Ammon's horn (tissue), 1 donor: ENCODE measurements at places on chromosomes 1 and 21.

DNA sequence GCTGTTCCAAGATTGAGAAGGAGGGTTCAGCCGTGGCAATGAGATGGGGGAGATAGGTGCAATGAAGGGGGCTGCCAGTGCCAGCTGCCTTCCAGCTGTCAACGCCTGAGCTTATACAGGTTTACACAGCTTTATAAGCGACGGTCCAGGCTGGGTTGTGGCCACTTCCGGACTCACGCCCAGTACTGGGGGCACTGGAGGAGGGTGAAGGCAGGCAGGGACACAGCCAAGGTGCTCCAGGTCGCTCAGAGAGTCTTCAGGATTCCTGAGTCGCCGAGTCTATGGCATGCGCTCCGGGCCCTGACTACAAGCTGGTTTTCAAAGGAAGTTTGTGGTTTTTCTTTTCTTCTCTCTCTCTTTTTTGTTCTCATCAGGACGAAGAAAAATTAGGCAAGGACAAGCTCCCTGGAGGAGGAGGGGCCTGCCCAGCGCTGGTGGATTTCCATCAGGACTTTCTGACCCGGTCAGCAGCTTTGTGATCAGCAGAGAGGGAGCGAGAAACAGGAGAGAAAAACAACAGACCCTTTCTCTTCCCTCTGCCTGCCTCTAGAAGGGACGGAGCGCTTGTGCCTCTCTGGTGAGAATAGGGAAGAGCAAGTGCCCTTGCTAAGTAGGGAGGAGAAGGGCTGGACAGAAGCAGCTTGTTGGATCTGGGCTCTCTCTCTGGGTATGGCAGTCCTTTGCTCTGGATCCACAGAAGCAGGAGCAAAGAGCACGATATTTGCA is at the start of gene MINDY1:
TSS of gene MINDY1 (minus strand) at position 576 of the 726 bp plus-strand sequence. CDS start 4,285 bp downstream, outside the sequence.
- DNase-seq, result peak; percentile 97

DNA sequence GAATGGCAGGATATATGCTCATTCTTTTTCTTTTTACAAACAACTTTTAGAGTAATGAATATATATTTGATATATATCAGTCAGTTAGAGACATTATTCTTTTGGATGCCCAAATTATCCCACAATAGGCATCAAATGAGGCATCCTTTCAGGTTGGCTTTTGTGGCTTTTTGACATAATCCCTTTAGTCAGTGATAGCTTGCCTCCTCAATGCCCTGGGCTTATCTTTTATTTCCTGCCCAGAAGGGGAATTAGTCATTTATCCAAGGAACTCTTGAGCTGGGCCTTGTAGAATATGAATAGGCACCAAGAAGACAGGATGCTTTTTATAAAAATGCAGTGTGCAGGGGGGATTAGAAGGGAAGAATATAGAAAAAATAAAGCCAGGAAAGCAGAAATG is 22.2 kb downstream of the EPHX4 start:
- DNase-seq, result no peak

GRCh38 chr1:240189386-240189989 is 97.8 kb downstream of the FMN2 start:
- DNase-seq, result peak; percentile 25

GRCh38 chr1:12409681-12410080 is 179.9 kb downstream of the VPS13D start:
- peak; percentile 22 for DNase-seq

- no peak for DNase-seq
Measured at GRCh38 chr1:20604678-20605077, 15.8 kb downstream of the CDA start.

DNA sequence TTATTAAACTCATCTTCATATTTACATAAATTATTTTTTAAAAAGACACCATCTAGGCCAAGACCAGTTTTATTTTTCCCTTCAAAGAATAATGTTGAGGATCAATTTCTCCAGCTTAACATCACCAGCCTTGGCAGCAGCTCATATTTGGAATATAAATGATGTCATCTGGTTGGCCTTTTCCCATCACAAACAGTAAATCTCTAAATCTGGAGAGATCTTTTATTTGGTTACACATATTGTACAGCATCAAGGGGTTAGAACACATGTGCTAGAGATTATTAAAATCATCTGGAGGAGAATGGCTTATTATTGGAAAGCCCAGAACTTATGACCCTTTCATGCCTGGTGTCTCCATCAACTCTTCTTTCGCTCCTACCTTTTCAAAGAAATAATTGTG is 508.8 kb downstream of the PLPP3 start:
- DNase-seq, result no peak

GRCh38 chr1:84573481-84573966 is 716 bp downstream of the CTBS start:
- no peak for DNase-seq

DNA sequence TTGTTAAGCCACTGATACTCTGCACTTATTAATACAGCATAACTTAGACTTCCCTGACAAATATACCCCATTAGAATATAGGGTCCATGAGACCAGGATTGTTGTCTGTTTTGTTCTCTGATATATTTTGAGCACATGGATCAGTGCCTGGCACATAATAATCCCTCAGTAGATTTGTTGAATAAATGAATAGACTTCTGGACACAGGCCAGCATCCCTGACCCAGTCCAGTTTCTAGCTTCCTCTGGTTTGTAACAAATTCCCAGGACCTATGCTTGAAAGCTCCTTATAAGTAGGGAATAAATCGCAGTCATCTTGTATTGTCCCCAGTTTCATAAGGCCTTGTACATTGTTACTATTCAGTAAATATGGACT is 58.2 kb upstream of the GADD45A start:
- DNase-seq, result no peak

DNA sequence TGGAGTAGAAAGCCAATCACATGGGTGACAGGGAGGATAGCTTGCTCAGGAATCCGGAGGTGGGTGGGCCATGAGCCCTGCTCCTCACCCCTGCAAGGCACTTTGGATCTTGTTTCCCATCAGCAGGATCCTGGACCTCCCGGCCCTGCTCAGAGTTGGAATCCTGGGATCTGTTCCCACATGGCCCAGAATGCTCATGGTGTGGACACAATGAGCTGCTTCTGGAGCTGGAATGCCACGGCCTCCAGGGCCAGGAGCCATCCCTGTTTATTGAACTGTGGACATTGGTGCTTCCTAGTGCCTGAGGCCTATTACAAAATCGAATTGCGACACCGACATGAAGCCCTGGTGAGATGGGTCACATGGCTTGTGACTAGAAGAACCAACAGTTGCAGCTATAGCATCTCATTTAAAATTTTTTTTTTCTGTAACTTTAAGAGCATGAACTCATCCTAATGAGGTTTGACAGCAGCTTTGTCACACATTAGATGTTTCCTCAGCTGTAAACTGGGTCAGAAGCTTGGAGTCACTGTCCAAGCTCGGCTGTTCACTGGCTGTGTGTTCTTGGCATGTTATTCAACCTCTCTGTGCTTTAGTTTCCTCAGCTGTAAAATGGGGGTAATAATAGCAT is 40.4 kb upstream of the GOLT1A start:
- DNase-seq, result no peak

DNA sequence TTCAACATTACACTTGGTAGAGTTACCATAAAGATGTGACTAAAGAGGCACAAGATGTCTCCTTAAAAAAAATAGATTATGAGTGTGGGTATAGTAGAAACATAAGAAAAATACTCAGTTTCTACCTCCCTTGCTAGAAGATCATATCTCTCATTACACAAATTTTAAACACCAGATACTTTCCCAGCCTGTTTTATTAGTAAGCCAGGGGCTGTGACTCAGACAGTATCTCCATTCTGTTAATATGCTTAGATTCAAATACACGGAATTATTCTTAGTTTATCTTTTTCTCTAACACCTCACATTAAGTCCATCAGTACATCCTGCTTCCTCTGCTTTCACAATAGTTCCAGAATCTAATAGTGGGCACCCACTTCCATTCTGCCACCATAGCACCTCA is 561.8 kb upstream of the ADAMTS5 start:
- DNase-seq, result no peak

GRCh38 chr1:186532466-186532865 is 71.6 kb upstream of the PDC start:
- DNase-seq, result no peak

DNA sequence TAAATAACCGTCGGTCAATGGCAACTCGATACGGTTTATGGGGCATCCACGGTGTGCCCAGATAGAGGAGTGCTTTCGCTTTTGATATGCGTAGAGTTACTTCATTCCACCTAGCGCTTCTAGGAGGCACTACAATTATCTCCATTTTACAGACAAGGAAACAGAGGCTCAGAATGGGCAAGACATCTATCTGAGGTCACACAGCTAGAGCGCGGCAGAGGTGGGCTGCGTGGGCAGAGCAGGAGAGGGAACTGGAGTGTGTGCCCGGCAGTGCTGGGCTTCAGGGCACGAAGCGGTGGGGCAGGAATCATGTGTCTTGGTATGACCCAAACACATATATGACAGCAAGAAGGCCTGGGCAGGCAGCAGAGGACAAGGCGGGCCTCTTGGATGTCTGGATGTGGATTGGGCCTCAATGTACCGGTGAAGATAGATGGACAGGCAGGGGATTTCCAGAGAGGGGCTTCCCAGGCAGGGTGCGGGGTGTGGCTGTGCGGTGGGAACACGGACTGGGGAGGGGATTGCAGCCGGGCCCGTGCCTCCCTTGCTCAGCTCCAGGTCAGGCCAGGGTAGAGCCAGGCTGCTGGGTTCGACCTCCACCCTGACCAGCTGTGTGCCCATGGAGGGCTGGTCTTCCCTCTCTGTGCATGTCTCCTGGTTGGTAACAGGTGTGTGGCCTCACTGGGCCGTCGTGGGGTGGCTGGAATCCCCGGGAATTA is 21.2 kb downstream of the TP73 start:
- DNase-seq, result no peak

- no peak for DNase-seq
Measured at GRCh38 chr1:30242168-30242567, 481.2 kb downstream of the MATN1 start.

- no peak for DNase-seq
Measured at GRCh38 chr1:79188337-79188736, 181.8 kb upstream of the ADGRL4 start.

GRCh38 chr21:42411891-42412635 is 8.4 kb downstream of the UBASH3A start:
- no peak for DNase-seq

DNA sequence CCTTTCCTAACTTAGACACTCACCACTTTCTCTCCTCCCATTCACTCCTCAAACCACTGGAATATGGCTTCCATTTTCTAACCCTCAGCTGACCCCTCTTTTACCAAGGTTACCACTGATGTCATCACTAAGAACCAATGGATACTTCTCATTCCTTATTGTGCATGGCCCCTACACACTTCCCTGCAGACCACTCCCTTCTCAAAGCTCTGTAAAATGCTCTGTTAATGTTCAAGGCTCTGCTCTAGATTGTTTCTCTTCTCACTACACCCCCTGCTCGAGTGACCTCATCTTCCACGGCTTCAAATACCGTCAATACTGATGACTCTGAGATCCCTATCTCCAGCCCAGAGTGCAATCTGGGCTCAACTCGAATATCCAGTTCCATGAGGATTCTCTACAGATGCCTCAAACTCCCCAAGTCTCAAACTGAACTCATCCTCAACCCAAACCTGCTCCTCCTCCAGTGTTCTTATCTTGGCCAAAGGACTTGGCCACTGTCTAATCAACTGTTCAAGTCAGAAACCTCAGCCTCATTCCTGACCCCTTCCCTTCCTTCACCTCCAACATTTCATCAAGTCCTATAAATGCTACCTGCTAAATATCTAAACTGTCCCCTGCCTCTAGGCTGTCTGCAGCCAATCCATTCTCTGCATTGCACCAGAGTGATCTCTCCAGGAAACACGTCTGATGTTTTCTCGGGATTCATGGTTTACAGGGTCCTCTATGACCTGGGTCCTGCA is 41.3 kb upstream of the BMP8B start:
- no peak for DNase-seq

GRCh38 chr1:221085701-221086375 is 206.6 kb downstream of the HLX start:
- DNase-seq, result no peak

DNA sequence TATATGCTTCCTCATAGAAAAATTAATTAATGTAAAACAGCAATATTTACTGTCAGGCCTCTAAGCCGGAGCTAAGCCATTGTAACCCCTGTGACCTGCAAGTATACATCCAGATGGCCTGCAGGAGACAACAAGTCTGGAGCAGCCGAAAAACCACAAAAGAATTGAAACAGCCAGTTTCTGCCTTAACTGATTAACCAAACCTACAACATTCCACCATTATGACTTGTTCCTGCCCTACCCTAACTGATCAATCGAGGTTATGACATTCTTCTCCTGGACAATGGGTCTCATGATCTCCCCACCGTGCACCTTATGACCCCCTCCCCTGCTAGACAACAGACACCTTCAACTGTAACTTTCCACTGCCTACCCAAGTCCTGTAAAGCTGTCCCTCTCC is 205.8 kb upstream of the DUSP10 start:
- DNase-seq, result no peak

DNA sequence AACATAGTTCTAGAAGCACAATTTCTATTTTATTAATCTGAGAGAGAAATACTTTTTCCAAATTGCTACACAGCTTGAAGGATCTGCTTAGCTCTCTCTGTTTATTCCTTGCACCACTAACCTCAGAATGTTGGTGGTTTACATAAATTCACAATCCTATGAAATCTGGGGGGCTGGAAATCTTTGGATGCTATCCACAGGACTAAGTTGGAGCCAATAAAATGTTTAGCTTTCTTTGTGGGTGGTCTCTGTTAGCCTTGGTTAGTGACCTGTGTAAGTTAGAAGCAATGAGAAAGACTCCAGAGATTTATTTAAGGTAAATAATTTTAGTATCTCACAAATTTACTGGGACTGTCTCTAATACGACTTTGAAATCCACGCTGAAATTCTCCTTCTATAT is 418.1 kb downstream of the ADGRL2 start:
- no peak for DNase-seq

DNA sequence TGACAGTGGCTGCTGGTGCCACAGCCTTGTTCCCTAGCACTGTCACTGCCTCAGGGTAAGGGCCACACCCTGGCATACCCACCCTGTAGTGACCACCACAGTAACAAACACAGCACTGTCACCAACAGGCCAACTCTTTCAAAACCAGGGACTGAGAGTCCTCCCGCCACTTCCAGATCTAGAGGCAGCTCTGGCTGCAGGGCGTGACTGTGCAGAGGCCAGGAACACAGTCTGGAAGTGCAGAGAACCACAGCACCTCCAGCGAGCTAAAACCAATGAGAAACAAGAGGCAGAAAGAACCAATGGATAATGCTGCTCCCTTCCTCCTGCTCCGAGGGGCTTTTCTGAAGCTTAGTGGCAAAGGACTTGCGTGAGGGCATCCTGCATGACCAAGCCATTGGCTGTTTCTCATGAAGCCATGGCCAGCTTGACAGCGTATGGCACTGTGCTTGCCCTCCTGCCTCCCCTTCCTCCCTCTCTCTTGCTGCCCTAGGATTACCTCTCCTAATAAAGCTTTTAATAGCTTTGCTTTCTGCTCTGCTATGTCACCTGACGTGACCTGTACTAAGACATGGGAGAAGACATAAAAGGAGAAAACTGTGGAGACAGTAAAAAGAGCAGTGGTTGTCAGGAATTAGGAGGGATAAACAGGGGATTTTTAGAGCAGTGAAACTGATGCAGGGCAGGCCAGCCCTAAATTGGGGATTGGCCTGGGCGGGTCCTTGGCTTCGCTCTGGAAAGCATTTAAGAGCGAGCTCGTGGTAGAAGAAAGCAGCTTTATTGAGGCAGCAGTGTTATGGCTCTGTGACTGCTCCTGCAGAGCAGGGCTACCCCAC is 7.2 kb downstream of the PARP1 start:
- DNase-seq, result no peak

GRCh38 chr1:172298141-172298540 is 122.3 kb upstream of the C1orf105 start:
- DNase-seq, result no peak

GRCh38 chr1:11143907-11144306 is 44.2 kb upstream of the EXOSC10 start:
- DNase-seq, result no peak
